ENCODE measurements at places on chromosomes 11 and 22.
A peak's percentile ranks its signal among the peaks of the same experiment; 100 is the strongest.

DNA sequence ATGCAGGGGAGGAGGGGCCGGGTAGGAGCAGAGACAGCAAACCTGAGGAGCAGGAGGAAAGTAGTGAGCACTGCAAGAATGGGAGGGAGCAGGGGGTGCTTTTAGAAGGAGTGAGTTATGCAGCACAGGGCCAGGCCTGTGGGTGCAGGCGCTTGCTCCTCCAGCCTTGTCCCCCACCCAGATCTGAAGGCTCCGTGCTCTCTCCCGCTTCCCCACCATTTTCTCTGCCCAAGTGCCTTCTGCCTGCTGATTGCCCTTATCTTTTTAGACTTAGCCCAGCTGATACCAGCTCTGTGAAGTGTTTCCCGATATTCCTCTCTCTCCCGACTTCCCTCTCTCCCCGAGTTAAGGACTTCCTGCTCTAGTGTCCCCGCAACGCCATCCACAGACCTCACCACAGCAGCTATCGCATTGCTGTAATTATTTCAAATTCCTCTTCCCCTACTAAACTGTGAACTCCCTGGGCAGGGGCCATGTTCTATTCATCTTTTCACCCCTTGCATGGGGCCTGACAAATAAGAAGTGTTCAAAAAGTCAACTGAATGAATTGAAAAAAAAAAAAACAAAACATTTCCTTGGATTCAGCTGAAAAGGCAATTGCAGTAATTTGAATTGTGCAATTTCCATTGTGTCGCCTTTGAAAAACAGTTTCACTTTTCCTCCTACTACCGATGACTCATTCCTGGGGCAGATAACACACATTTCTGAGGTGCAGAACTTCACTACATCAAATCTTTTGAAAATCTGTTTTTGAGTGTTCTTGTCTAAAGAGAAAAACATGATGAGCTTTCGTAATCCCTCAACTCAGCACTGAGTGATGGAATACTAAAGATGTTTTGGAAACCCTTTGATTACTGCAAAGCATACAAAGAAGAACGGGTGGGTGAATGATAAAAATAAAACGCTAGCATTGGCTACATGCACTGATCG lies 69.7 kb upstream of the BMAL1 start:
- no peak for DNase-seq

- DNase-seq, result no peak
Observed at GRCh38 chr11:78350646-78351165, 66.9 kb downstream of the GAB2 start.

- no peak for DNase-seq
Observed at GRCh38 chr22:29454276-29454675, 15.9 kb downstream of the RFPL1 start.

DNA sequence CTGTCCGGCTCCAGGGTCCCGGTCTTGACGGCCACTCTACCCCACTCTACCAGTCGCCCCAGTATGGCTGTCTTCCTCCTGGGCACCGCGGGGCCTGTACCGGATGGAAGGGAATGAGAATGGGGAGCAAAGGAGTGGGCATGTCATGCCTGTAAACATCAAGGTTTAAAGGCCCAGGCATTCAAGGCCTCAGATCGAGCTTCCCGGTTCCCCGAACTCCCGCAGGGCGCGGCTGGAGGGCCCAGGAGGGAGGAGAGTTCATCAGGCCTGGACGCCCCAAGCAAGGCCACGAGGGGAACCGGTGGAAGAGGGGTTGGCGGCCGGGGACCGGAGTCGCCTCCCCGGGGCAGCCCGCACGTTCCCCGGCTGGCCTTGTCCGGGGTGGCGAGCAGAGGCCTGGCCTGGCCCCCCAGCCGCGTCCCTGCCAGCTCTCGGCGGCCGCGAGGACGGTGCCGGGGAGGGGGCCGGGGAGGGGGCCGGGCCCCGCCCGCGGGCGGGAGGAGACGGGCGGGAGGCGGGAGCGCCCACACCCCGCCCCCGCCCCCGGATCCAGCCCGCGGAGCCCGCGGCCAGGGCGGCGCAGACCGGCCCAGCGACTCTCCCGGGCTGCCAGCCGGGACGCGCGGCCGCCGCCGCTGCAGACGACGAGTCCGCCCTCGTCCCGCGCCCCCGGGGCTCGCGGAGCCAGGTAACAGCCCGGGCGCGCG lies at the start of gene CDC42EP1:
CDC42EP1 (plus strand) TSS at position 580 of the 707 bp plus-strand sequence. CDS start 5,870 bp downstream, outside the sequence.
- DNase-seq, result no peak

DNA sequence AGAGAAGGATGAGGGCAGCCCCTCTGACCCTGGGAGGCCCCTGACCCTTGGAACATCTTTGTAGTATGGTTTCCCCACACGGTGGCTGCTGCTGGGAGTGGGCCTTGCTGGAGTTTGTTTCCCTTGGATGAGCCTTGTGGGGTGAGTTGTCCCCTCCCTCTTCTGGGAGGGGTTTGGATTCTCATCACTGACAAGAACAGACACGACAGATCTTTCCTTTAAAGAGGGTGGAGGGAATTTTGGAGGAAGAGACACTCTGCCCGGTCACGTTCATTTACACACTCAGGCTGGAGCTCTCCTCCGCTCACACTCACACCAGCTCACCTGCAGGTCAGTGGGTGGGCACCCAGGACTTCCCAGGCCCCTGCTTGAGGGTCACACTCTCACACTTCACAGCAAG lies 31.7 kb downstream of the POU2F3 start:
- no peak for DNase-seq

DNA sequence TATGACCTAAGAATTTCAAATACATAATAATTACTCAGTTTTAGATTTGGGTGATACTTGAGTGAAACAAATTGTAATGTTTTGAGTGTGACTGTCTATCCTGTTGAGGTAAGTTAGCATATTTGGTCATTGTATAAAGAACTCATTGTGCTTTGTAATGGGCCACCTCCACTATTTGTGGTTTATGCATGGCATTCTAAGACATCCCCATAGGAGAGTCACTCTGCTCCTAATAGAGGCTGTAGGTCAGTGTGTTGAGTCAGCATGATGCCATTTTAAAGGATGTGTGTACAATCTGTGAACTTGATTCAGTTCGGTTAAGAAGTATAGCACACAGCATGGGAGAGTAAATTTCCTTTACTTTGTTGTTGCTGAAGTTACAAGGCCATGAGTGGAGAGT lies 1112.4 kb downstream of the JRKL start:
- no peak for DNase-seq

GRCh38 chr11:33920838-33921613 lies 29.1 kb upstream of the LMO2 start:
- DNase-seq, result peak; percentile 18

GRCh38 chr11:75781831-75782230 lies 13.3 kb downstream of the DGAT2 start:
- DNase-seq, result no peak

- DNase-seq, result no peak
Observed at GRCh38 chr22:36220451-36220921, 18.8 kb downstream of the APOL2 start.

Measured in stimulated activated CD4-positive, alpha-beta T cell treated with anti-CD3 and anti-CD28 coated beads, Interleukin-12 subunit alpha, Interleukin-12 subunit beta, amount 100 ng/mL, for 24 hours (primary cell).